ENCODE measurements at places on chromosomes 3 and 15. TPM values are rescaled to one million over a fixed set of nuclear protein-coding genes. Genes with fewer than 3 reads are reported as not detected.

The CRYGS gene
- polyA plus RNA-seq: 2.0 TPM

The ROPN1 gene
- polyA plus RNA-seq: not detected

The AMIGO3 gene
- 2.6 TPM for polyA plus RNA-seq

The FAM81A gene
- 1.4 TPM for polyA plus RNA-seq

The SKOR1 gene
- 0.62 TPM for polyA plus RNA-seq

The GLCE gene
- 44.4 TPM for polyA plus RNA-seq

The CKMT1A gene
- 0.57 TPM for polyA plus RNA-seq

The ATP13A5 gene
- polyA plus RNA-seq: 0.88 TPM

The GRAMD1C gene
- polyA plus RNA-seq: 2.9 TPM

The IL17RE gene
- 2.0 TPM for polyA plus RNA-seq

The PSTPIP1 gene
- polyA plus RNA-seq: 2.8 TPM

The ERICH6 gene
- not detected for polyA plus RNA-seq

The ANKUB1 gene
- polyA plus RNA-seq: not detected

The CYP1A2 gene
- polyA plus RNA-seq: 0.15 TPM
